ENCODE measurements at places on chromosomes 2 and 18.

- no peak for DNase-seq
These were observed 401.0 kb downstream of the IRS1 start for GRCh38 chr2:226398580-226398979.

GRCh38 chr2:125471963-125472362 lies 1184.0 kb upstream of the GYPC start:
- DNase-seq: no peak

- no peak for DNase-seq
These were observed 68.8 kb downstream of the MEP1B start for GRCh38 chr18:32258558-32259204.

- DNase-seq: no peak
These were observed 101.7 kb upstream of the FN1 start for GRCh38 chr2:215537611-215538010.

GRCh38 chr2:174027956-174028355 lies 62.8 kb upstream of the SP3 start:
- DNase-seq: no peak

GRCh38 chr2:224904381-224904780 lies 137.9 kb downstream of the DOCK10 start:
- DNase-seq: no peak

DNA sequence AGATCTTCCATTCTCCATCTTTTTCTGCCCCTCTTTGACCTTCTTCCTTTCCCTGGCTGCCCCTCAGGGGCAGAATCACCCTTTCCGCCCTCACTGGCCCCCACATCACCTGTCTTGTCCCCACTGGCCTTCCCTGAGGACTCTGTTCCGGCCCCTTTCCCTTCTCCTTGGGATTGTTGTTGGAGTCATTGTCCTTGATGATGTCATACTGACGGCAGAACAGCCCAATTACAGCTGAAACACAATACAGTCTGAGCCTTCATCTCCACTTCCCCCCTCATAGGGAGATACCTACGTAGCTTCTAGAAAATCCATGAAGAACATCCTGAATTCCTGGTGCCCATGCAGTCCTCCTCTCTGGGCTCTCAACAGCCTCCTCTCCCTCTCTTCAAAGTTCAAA lies 2.4 kb downstream of the FNDC4 start:
- no peak for DNase-seq

DNA sequence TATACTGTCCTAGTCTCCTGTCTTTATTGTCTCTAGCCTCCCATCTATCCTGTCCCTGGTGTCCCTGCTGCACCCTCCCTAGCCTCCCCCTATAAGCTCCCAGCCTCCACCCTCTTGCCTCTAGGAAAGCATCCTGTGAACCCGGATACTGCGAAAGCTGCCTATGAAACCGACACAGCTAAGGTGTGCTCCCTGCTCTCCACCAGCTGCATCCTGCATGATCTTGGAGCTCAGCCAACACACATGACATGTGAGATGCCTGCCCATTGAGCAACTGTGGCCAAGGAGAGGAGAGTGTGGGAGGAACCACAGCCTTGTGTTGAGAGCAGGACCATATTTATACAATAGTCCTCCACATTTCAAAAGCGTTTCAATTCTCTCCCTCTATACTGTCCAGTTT lies 187.1 kb downstream of the ZBTB7C start:
- DNase-seq: peak; percentile 5

- DNase-seq: no peak
These were observed 91.9 kb downstream of the COL3A1 start for GRCh38 chr2:189066037-189066436.
